HFFc6 (cell line): ENCODE measurements at places on chromosomes 12 and 14. TPM values are rescaled to one million over a fixed set of nuclear protein-coding genes. Genes with fewer than 3 reads are reported as not detected.
A peak's percentile ranks its signal among the peaks of the same experiment; 100 is the strongest.

The ITPR2 gene
- 7.3 to 7.5 TPM (median 7.4 TPM) in 3 replicates for total RNA-seq

The RFX4 gene
- total RNA-seq, result not detected in 3 replicates

The NCOR2 gene
- total RNA-seq, result 246 and 249 TPM in 2 replicates

The TECPR2 gene
- 23.1 to 25.7 TPM (median 23.6 TPM) in 3 replicates for total RNA-seq

The OVCH1 gene
- not detected in 2 replicates for total RNA-seq

GRCh38 chr12:53184828-53185227 lies 4.1 kb upstream of the CSAD start:
- peaks cover 48% of the 10 kb centered on the region for H3K36me3 ChIP-seq
- no peak for DNase-seq
- no peaks in the 10 kb centered on the region for H3K27me3 ChIP-seq
- H3K4me1 ChIP-seq, result peaks cover 42% of the 10 kb centered on the region
- H3K27ac ChIP-seq, result no peak overlapping the region

DNA sequence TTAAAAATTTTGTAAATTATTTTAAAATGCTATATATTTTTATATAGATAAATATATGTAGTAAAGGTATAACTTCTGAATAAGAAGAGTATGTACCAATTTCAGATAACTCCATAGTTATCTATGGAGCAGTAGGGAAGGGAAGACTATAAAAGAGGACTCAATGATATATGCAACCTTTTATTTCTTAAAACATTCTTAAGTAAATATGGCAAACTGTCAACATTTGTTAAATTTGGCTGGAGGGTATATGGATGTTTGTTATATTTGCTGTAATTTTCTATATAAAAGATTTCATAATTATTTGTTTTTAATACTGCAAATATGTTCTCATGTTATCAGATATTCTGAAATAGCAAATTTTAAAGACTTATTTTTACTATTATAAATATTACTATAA lies 38.3 kb upstream of the TSPAN11 start:
- H3K27me3 ChIP-seq, result no peaks in the 10 kb centered on the region
- H3K4me3 ChIP-seq, result no peak overlapping the region
- H3K4me1 ChIP-seq, result no peaks in the 10 kb centered on the region
- DNase-seq, result no peak
- H3K27ac ChIP-seq, result no peak overlapping the region

GRCh38 chr12:104585448-104586055 lies 128.8 kb downstream of the CHST11 start:
- peaks cover 25% of the 10 kb centered on the region for H3K4me1 ChIP-seq
- no peak overlapping the region for H3K27ac ChIP-seq
- no peak for DNase-seq
- H3K4me3 ChIP-seq, result no peak overlapping the region
- H3K36me3 ChIP-seq, result no peaks in the 10 kb centered on the region

- H3K27me3 ChIP-seq, result peaks cover 17% of the 10 kb centered on the region
- H3K27ac ChIP-seq, result no peak overlapping the region
- peak overlapping the region; percentile 14; the same call in 1 of the 2 replicates for H3K4me3 ChIP-seq
Observed at GRCh38 chr12:12010277-12011039, 60.3 kb upstream of the BCL2L14 start.

DNA sequence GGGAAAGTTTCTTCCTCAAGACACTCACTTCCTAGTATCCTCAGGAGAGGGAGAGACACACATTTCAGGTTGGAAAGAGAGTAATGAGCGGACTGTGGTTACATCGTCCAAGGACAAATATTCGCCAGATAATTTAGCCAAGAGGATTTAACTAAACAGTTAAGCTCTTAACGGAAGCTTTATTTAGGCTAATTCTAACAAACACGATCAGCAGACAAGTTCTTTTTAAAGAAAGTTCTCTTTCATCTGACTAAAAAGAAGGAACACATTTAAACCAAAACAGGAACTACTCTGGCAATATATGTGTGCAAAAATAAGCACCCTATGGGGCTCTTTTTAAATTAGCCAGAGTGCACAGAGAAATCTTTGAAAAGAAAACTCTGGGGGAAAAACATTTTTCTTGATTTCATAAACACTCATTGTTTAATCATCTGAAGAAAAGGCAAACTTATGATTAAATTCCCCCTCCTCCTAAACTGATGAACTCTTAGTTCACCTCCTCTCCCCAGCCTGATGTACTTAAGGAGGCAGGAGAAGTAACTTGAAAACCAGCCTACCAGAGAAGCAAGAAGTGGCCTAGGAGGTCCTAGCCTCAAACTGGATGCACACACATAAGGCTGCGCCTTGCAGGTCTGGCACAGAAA lies 13.3 kb upstream of the BTG1 start:
- H3K36me3 ChIP-seq, result no peaks in the 10 kb centered on the region
- no peak overlapping the region for H3K27ac ChIP-seq
- H3K4me3 ChIP-seq, result no peak overlapping the region
- H3K27me3 ChIP-seq, result no peaks in the 10 kb centered on the region

DNA sequence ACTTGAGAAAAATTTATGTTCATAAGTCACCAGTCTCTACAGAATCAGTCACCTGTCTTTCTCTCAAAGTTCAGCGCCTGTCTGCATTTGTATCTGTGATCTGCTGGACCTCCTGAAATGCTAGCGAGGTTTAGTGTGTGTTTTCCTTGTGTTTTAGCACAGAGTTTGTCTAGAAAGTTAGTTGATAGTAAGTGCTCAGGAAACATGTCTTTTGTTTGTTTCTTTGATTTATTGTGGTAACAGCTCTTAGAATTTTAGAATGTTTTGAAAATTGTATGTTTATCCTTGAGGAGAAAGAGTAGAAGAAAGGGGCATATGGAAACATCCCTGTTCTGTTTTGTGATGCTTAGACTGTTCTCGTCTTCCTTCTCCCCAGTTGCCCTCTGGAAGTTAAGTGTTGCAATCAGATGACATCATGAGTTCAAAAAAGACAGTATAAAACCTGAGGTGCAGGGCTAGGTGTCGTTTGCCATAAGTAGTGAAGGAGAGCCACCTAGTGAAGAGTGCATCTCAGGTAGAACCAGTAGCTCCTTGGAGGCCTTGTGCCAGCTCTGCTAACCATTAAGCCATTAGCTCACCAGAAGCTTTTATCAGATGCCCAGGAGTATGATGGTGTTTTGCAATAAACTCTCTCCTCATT lies 44.8 kb downstream of the FBXW8 start:
- no peak for DNase-seq
- no peaks in the 10 kb centered on the region for H3K27me3 ChIP-seq
- H3K4me3 ChIP-seq, result no peak overlapping the region
- peaks cover 17% of the 10 kb centered on the region for H3K4me1 ChIP-seq
- H3K36me3 ChIP-seq, result peaks cover 23% of the 10 kb centered on the region; the same call in 1 of the 2 replicates

GRCh38 chr12:47875746-47876439 lies 28.9 kb downstream of the VDR start:
- H3K36me3 ChIP-seq, result peaks cover 32% of the 10 kb centered on the region
- H3K27me3 ChIP-seq, result peaks cover 3% of the 10 kb centered on the region; the same call in 1 of the 2 replicates
- DNase-seq, result no peak
- H3K27ac ChIP-seq, result no peak overlapping the region
- peaks cover 43% of the 10 kb centered on the region for H3K4me1 ChIP-seq

DNA sequence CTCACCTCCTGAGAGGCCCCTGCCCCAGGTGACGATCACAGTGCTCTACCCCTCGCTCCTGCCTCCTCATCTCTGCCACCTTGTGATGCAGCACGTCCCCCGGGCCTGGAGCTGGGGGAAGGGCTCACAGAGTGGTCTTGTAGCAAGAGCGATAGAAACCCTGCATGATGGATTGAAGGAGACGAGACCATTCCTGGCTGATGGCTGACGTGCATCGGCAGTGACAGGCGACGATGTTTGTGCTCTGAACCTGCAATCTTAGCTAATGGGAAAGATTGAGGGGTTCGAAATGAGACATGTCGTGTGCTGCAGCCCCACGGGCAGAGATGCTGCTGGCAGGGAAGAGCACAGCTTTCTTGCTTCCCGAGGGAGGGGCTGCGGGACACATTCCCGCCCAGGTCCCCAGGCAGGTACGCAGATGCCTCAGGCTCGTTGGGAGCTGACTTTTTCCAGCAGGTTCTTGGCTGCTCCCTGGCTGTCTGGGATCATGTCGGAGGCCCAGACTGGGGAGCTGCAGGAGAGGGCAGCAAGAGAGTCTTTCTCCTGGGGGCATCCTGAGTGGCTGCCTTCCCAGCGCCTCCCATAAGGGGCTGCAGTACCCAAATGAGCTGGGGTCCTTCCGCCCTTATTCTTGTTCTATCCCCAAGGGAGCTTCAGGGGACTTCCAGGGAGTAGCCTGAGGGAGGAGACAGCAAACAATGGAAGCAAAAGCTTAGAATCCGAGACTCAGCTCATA lies 38.7 kb upstream of the GPATCH2L start:
- H3K4me1 ChIP-seq, result peaks cover 16% of the 10 kb centered on the region
- H3K4me3 ChIP-seq, result no peak overlapping the region
- H3K27ac ChIP-seq, result no peak overlapping the region
- no peaks in the 10 kb centered on the region for H3K36me3 ChIP-seq

DNA sequence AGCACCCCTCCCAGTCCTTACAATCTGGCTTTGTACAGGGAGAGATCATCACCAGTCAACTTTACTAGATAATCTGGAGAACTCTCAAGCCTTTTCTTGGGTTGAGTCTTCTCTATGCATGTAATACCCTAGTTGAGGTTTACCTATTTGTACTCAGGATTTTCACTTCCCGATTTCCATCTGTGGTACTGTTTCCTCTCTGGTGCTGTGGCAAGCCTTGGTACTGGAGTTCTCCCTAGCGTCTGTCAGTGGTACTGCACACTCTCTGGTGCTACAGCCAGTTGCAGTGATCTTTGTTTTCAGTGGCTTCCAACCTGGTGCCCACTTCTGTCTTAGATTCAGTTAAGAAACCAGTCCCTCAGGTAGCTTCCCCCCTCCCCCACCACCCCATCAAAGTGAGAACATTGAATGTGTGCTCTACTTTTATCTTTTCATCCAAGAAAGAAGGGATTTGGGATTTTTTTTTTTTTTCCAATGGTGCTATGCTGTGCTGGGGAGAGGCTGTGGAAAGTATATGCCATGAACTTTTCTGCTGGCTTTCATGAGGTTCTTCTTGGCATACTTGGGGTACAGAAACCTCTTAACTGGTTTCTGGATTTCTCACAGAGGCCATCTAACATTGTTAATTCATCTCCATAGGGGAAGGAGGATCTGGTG lies 69.4 kb upstream of the EVL start:
- peaks cover 5% of the 10 kb centered on the region; the same call in 1 of the 2 replicates for H3K4me1 ChIP-seq
- H3K27me3 ChIP-seq, result peaks cover 18% of the 10 kb centered on the region
- peak; percentile 58 for DNase-seq
- no peak overlapping the region for H3K4me3 ChIP-seq
- H3K27ac ChIP-seq, result no peak overlapping the region

DNA sequence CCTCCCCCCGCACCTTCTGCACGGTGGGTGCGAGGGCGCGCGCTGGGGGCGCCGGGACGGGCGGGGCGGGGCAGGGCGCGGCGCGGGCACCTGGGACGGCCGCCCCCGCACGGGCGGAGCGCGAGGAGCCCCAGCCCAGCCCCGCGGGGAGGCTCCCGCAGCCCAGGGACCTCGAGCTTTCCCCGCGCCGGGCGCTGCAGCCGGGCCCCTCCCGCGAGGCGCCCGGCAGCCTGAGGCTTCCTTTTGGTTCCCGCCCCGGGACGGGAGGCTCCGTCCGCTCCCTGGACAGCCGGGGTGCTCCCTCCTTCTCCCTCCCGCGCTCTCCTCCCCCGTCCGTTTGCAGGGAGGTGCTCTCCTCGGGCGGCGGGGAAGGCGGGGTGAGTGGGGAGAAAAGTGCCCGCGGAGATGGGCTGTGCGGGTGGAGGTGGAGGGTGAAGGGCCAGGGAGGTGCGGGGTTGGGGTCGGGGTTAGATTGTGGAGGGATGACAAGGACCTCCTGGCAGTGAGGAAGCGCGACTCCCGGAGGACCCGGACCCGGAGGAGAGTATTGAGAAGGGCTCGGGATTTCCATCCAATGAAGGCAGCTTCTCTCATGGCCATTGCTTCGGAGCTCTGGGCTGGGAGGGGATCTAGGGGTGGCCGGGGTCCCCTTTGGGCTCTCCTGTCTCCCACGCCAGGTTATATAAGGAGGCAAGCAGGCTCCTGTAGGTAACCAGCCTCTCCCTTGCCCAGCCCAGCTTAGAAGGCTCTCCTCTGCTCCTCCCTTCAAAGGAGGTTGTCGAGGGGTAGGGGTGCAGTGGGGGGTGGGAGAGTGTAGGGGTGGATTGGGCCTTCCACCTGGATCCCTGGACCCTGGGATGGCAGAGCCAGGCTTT lies 645 bp downstream of the JDP2 start:
- H3K36me3 ChIP-seq, result peaks cover 17% of the 10 kb centered on the region
- peak overlapping the region; percentile 26; the same call in 1 of the 2 replicates for H3K27ac ChIP-seq
- peaks cover 2% of the 10 kb centered on the region for H3K27me3 ChIP-seq

GRCh38 chr14:92460916-92461579 lies 52.5 kb upstream of the RIN3 start:
- H3K27ac ChIP-seq, result peak overlapping the region; percentile 69
- no peaks in the 10 kb centered on the region for H3K36me3 ChIP-seq
- no peaks in the 10 kb centered on the region for H3K27me3 ChIP-seq
- peak; percentile 71 for DNase-seq
- peaks cover 16% of the 10 kb centered on the region for H3K4me1 ChIP-seq

DNA sequence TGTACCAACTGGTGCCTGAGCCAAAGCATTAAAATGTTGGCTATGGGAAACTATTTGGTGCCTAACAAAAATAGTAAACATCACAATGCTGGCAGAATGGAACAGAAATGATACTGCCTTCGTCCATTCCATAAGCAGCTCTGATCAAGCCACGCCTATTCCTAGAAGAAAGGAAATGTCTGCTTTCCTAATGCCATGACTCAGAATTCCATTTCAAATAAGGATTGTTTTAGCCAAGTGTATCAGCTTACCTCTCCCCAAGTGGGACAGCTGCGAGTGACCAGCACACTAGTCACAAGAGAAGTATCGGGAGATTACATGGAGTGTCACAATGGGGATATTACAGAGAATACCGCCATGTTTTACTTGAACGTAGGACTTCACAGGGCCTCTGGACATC lies 38.7 kb downstream of the GLT8D2 start:
- H3K4me3 ChIP-seq, result peak overlapping the region; percentile 53; the same call in 1 of the 2 replicates
- H3K27me3 ChIP-seq, result no peaks in the 10 kb centered on the region; the same call in 1 of the 2 replicates
- H3K27ac ChIP-seq, result peak overlapping the region; percentile 69
- H3K4me1 ChIP-seq, result peaks cover 49% of the 10 kb centered on the region
- H3K36me3 ChIP-seq, result peaks cover 52% of the 10 kb centered on the region

GRCh38 chr12:10721651-10722501 lies 1.2 kb downstream of the YBX3 start:
- H3K36me3 ChIP-seq, result peaks cover 5% of the 10 kb centered on the region; the same call in 1 of the 2 replicates
- peaks cover 7% of the 10 kb centered on the region for H3K27me3 ChIP-seq
- peak overlapping the region; percentile 98 for H3K4me3 ChIP-seq
- H3K4me1 ChIP-seq, result peaks cover 57% of the 10 kb centered on the region
- peak overlapping the region; percentile 100 for H3K27ac ChIP-seq

GRCh38 chr12:117525766-117526165 lies 164.3 kb upstream of the NOS1 start:
- DNase-seq, result no peak
- H3K36me3 ChIP-seq, result no peaks in the 10 kb centered on the region
- no peak overlapping the region for H3K27ac ChIP-seq
- no peak overlapping the region for H3K4me3 ChIP-seq
- no peaks in the 10 kb centered on the region for H3K4me1 ChIP-seq
